ENCODE measurements at places on chromosomes 11 and 22.

- DNase-seq, result no peak
Measured at GRCh38 chr22:42069801-42070516, 653 bp downstream of the NAGA start.

GRCh38 chr11:125263268-125263790, 98.8 kb downstream of the PKNOX2 start:
- peak; percentile 33 for DNase-seq

- DNase-seq, result no peak
Measured at GRCh38 chr11:75421035-75421602, 11.9 kb downstream of the KLHL35 start.

- no peak for DNase-seq
Measured at GRCh38 chr11:81220146-81220895, 1513.3 kb downstream of the FAM181B start.

- DNase-seq, result no peak
Measured at GRCh38 chr11:12402025-12402424, 24.7 kb downstream of the PARVA start.

GRCh38 chr11:26951809-26952515, 42.0 kb upstream of the FIBIN start:
- no peak for DNase-seq

DNA sequence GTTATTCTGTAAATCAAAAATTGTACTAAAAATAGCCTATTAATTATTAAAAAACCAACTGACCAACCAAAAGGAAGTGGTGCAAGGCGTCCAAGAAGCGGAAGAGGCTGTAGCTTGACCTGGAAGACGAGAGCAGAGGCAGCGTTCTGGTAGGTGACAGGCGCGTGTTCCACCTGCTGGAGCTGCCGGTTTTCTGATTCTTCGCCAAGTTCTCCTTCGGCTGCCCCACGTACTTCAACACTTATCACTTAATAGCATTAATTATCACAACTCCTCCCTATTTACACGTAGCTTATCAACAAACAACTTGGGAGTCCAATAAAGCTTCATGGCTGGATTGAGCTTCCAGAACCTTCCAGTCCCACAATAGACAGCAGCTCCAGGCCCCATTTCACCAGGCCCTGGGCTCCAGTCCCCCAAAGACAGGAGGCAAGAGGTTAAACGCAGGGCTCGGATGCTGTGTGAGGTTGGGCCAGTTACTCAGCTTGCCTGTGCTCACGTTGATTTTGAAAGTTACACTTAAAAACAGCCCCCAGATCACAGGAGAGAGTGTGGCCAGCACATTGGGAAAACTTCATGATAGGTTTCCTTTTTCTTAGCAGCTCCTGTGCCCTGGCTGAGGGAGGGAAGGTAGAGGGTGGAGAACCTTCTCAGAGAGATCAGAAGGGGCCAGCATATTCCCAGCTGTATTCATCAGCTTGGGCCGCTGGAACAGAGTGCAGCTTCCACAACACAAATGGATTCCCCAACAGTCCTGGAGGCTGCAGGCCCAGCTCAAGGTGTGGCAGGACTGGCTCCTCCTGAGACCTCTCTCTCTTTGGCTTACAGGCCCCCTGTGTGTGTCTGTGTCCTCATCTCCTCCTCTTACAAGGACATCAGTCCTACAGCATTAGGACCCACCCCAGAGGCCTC, 54.2 kb upstream of the FGF3 start:
- DNase-seq, result no peak

DNA sequence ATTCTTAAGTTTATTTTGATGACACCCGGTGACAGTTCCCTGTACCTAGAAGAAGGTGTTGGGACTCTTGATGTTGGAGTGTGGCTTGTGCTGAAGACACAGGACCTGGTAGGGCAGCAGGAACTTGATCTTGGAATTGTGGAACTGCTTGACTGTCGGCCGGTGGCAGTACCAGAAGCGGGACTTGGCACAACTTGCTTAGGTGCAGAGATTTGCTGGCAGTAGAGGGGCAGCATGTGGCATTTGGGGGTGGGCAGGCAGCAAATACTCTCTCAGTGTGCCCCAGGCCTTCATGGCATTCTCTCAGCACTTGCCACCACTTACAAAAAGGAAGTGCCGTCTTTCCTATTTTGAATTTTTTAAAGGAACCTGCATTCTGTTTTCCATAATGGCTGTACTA, 3.6 kb downstream of the PEX26 start:
- no peak for DNase-seq

GRCh38 chr22:24686280-24686679, 83.3 kb downstream of the GGT1 start:
- DNase-seq, result no peak

GRCh38 chr11:100730266-100730665, 43.2 kb downstream of the ARHGAP42 start:
- DNase-seq, result no peak

DNA sequence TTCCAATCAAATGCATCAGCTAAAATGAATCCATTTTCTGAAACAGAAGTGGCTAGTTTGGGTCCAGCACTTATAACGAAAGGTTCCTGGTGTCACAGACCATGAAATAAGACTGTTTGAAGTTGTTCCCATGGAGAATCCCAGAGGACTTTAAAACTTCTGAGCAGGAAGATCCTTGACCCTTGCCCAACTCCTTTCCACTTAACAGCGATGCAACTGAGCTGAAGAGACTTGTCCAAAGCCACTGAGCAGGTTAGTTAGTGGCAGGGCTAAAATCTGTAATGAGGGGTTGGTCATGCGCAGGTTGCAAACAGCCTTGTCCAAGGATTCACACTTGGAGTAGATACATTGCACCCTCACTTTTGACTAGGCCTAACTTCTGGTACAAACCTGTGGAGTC, 1.3 kb downstream of the RAB38 start:
- DNase-seq, result peak; percentile 59

DNA sequence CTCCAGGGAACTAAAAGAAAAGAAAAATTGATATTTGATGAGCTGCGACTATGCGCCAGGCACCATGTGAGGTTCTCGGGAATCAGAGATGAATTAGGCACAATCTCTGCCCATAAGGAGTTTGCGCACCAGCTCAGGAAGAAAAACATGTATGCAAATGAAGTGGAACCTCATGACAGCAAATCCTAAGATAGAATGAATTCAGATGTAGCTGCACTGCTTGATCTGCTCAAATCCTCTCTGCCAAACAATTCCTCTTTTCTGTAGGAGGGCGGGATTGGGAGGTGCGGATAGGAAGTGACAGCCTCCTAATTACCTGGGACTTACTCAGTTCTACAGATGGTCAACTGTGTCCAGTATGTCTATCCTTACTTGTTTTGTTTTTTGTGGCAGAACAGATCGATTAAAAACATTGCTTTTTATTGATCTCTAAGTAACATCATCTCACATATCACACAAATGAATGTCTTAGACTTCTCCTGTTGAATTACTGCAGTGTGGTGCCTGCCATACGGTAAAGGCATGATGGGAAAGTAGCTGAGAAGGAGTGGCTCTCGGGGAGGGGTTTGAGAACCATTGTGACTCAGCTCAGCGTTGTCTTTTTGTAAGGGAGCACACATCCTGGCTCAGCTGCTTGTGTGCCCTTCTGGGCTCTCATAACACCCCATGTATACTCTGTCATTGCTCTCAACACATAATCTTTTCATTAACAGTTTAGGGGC, 13.9 kb downstream of the CRTAM start:
- no peak for DNase-seq

GRCh38 chr11:94550513-94550912, 6.8 kb downstream of the FUT4 start:
- no peak for DNase-seq

GRCh38 chr22:39184586-39185577, 32.4 kb upstream of the CBX7 start:
- no peak for DNase-seq

- DNase-seq, result peak; percentile 85
Measured at GRCh38 chr11:58730507-58731089, 1.1 kb downstream of the GLYAT start.

DNA sequence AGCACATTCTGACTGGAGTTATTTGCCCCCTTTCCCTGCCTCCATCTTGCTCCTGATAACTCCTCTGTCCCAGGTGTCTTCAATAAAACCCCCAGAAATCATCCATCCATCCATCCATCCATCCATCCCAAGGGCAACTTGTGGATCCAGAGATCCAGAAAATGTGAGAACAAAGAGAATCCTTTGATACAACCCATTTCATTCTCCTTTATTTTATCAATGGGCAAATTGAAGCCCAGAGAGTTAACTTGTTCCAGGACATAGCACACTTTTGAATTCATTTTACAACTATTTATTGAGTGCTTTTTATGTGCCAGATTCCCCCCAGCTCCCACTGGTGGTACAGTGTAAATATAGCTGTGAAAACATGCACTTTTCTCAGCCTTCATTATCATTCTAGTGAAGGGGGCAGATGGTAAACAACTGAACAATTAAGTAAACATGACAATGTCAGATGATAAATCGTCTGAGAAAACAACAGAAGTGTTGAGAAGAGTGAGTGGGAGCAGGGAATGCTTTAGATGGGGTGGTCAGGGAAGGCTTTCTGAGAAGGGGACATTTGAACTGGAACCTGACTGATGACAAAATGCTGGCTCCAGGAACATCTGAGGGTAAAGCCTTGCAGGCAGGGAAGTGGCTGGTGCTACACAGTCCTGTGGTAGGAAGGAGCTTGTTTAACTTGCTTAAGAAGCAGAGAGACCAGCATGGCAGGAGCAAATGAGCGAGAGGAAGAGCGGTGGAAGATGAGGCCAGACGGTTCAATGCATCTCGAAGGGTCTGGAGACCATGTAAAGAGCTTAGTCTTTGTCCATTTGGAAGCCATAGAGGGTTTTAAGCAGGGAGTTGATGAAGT, 80.0 kb upstream of the TIMP3 start:
- no peak for DNase-seq

GRCh38 chr11:34268906-34269430, 88.8 kb downstream of the ABTB2 start:
- DNase-seq, result no peak

- no peak for DNase-seq
Measured at GRCh38 chr22:23053051-23053707, 17.1 kb upstream of the GNAZ start.

GRCh38 chr11:85673393-85673792, 8.5 kb upstream of the CREBZF start:
- DNase-seq, result no peak

- DNase-seq, result no peak
Measured at GRCh38 chr22:42462016-42462415, 29.8 kb upstream of the NFAM1 start.

DNA sequence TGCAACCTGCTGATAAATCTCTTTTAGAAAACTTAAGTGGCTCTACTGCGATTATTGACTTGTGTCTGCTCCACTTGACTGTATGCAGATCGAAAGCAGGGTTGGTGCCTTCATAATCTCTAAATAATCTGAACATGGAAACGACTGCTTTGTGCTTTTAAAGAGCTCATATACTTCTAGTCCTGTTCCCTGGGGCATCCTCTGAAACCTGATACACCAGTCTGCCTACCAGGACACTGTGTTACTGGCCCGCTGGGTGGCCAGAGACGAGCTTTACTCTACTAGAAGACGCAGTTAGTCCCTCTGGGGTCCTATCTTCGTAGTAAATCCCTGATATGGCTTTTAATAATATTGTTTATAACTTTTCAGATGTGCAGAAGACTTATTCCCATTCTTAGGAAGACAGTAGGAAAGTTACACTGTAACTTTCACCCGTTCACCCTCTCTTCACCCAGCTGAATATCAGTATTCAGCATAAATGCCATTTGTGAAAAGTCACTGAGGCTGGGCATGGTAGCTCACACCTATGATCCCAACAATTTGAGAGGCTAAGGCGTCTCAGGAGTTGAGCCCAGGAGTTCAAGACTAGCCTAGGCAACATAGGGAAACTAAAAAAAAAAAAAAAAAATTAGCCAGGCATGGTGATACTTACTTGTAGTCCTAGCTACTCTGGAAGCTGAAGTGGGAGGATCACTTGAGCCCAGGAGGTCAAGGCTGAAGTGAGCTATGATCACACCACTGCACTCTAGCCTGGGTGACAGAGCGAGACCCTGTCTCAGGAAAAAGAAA, 9.0 kb upstream of the HTR3B start:
- no peak for DNase-seq

- no peak for DNase-seq
Measured at GRCh38 chr11:93248602-93249001, 50.8 kb upstream of the SLC36A4 start.

DNA sequence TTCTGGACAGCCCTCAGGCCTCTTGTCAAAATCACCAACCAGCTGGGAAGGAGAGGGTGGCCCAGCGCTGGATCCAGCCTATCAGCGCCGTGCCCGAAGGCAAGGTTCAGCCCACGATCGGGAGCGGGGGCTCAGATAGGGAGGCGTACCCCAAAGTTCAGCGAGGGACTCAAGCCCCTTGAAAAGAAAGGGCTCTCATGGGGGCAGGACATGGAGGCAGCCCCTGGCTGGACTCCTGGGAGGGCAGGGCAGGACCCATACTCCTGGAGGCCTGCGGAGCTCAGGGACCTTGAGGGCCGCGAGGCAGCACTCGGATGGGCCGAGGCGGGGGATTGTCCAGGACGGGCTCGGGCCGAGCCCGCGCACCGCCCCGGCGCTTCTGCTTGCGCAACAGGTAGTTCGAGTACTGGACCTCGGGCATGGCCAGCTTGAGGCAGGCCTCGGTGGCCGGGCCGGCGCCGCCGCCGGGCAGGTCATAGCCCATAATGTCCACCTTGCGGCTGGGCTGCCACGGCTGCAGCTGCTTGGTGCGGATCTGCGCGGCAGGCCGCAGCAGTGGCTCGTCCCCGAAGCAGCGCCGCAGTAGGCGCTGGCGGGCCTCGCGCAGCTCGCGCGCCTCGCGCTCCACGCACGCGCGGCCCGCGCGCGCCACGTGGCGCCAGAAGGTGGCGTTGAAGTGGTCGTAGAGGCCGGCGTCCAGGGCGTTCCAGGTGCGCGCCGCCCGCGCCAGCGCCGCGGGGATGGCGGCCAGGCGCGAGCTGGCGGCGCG, 6.5 kb downstream of the GAL3ST3 start:
- DNase-seq, result no peak

DNA sequence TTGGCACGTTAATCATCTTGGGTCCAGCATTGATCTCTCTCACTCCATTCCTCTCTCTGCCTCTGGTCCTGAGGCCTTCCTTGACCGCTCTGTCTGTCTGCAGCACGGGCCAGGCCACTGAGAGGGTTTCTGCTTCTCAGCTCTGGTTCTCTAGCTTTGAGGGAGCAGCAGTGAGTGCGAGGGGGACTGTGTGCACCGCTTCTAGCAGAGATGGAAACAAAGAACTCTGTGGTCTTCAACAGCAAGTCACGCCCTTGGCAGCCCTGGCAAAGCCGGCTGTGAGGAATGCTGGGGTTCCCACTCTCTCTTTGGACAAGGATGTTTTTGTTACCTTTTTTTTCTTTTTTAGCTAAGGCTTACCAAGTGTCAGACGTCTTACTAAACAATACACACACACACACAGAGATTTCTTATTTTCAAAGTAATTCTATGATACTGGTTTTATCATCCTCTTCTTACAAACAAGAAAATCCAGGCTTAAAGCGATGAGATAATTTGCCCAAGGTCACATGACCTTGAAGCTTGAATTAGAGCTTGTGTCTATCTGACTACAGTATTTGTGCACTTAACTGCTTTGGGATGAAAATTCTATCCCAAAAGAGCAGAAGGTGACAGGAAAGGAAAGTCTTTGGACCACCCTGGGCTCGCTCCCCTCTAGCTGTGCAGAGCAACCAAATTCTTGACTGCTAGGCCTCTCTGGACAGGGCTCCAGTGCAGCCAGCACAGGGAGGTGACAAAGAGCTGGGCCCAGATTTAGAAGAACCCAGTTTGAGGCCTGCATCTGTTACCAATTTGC, 293.2 kb downstream of the NTM start:
- no peak for DNase-seq

GRCh38 chr22:49719046-49719445, 108.6 kb downstream of the BRD1 start:
- DNase-seq, result no peak

GRCh38 chr11:22681281-22681812, 14.9 kb downstream of the GAS2 start:
- no peak for DNase-seq
